ENCODE measurements at places on chromosomes 1 and 21.
A peak's percentile ranks its signal among the peaks of the same experiment; 100 is the strongest.

DNA sequence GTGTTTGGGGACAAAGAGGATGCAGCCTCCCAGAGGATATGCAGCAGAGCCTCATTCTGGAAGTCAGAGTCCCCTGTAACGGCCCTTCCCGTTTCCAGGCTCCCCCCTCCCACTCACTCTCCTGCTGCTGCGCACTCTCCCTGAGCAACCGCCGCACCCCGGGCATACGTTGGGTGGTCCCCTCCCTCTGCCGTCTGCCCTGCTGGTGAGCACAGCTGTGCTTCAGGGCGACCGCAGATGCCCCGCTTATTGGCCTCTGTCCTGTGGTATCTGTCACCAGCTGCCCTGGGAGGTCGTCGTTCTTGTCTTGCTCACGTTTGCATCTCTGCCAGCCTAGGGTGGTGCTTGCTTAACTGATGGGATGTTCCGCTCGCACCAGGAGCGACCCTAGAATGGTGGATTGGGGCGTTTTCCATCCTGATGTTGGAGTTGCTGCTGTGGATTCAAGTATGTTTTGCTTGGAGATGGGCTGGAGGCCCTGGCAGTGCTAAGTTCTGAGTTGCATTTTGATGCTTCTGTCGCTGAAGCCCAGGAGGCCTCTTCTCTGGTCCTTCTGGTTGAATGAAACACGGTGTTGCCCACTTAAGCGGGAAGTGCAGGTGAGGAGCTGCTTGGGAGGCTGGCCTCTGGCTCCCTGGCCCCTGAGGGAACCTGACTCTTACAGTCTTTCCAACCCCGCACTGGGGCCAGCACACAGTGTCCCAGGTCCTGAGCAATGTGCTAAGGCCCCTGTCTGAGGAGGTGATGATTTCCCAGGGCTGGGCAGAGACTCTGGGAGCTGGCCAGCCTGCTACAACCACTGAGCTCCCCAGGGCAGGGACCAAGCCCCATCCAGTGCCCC, 3.2 kb downstream of the TMEM201 start:
- no peak for DNase-seq

DNA sequence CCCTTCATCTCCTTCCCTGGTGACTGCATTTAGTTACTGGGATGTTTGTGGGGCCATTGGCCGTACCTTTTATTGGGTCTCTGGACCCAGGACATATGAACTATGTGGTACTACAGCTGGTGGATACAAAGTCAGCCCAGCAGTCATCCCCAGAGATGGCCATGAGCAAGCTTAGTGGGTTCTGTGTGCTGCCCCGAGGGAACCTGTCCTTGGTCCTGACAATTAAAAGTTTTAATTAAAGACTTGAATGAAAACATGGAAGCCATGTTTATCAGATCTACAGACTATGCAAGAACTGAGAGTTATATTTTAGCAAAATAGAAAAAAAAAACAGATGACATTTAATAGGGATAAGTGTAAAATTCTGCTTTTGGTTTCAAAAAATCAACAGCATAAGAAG, 2.8 kb upstream of the NES start:
- DNase-seq, result no peak

- no peak for DNase-seq
Observed at GRCh38 chr1:153393926-153394325, 3.1 kb upstream of the S100A8 start.

DNA sequence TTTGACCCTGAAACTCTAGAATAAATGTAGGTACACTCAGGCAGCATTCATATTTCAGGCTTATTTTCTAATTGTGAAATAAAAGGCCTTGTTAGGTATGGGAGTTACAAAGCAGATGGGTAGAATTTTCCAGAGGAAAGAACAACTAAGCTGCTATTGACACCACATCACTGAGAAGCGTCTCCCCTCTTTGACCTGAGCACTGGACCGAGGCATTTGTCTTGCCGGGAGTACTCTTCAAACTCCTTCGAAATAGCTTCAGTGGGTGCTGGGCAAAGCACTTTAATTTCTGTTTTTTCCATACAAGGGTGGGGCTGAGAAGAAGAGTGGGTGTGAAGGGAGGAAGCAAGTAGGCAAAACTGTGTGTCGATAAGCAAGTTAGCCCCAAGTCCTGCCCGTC, 36.4 kb downstream of the ABCA4 start:
- no peak for DNase-seq

- no peak for DNase-seq
Observed at GRCh38 chr1:192382758-192383157, 66.0 kb downstream of the RGS21 start.

GRCh38 chr1:236059011-236059410, 5.9 kb downstream of the NID1 start:
- no peak for DNase-seq

DNA sequence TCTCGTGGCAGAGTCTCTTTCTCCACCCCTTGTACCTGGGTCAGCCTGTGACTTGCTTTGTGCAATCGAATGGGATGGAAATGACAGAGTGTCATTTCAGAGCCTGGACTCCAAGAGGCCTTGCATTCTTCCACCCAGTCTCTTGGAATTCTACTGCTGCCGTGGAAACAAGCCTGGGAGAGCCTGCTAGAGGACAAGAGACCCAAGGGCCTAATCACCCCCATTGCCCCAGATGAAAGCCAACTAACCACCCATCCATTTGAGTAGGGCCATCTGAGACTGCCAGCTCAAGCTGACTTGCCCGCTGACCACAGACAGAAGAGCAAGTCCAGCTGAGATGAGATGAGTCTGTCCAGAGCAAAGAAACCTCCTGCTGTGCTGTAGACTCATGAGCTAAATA, 201.6 kb downstream of the PTPRU start:
- DNase-seq, result no peak

- DNase-seq, result no peak
Observed at GRCh38 chr1:82704966-82705365, 904.2 kb downstream of the ADGRL2 start.

DNA sequence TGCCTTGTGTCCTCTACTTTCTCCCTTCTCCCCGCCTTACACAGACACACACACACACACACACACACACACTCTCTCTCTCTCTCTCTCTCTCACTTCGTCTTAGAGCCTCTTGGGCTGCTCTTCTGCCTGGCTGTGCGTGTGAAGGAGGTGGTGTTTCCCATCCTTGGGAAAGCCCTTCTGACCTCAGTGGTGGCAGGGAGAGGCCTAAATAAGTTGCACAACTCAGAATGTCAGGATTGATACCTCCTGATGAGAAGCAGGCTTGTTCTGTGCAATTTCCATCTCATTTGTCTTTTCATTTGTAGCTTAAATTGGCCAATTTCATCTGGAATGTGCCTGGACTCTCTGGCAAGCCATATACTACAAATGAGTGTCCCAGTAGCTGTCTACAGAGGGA, 25.0 kb downstream of the LRRN2 start:
- no peak for DNase-seq

- no peak for DNase-seq
Observed at GRCh38 chr1:36941316-36941978, 92.9 kb downstream of the GRIK3 start.

DNA sequence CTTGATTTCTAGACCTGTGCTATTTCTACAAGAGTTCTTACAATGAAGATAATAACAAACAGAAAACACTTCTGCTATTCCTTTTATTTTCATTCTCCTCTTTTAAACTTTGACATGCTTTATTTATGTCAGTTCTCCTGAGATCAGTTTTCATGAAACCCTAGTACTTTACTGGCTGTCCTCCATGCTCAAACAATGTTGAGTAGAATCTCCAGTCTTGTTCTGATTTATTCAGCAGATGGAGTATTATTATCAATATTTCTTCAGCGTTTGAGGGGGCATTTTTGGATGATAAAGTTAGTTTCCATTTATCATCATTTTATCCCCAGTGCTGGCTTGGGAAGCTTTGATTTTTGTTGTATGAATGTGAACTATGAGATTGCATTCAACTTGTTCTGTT, 85.9 kb upstream of the WARS2 start:
- no peak for DNase-seq

DNA sequence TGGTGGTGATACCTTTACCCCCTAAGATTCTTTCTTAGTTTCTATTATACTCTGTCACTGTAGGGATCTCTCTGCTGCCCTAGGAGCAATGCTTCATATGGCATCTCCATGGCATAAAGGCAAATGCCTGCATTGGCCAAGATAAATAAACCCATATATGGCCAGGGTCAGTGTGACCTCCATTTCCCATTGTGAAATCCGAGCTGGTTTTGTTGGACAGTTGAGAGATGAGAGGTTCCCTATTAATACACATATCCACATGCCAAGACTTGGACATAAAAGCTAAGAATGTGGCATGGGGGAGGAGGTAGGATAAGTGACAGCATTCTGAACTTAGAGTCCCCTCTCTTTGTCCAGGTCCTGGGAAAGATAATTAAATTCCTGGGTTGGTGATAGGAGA, 1.4 kb downstream of the TPM3 start:
- no peak for DNase-seq

DNA sequence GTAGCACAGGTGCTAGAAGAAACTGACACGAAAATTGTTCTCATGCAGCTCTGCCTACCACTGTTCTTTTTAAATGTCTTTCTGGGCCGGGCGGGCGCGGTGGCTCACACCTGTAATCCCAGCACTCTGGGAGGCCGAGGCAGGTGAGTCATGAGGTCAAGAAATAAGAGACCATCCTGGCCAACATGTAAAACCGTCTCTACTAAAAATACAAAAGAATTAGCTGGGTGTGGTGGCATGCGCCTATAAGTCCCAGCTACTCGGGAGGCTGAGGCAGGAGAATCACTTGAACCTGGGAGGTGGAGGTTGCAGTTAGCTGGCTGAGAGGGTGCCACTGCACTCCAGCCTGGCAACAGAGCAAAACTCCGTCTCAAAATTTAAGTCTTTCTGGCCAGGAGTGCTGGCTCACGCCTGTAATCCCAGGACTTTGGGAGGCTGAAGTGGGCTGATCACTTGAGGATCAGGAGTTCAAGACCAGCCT, 947 bp upstream of the RIT1 start:
- DNase-seq, result no peak

DNA sequence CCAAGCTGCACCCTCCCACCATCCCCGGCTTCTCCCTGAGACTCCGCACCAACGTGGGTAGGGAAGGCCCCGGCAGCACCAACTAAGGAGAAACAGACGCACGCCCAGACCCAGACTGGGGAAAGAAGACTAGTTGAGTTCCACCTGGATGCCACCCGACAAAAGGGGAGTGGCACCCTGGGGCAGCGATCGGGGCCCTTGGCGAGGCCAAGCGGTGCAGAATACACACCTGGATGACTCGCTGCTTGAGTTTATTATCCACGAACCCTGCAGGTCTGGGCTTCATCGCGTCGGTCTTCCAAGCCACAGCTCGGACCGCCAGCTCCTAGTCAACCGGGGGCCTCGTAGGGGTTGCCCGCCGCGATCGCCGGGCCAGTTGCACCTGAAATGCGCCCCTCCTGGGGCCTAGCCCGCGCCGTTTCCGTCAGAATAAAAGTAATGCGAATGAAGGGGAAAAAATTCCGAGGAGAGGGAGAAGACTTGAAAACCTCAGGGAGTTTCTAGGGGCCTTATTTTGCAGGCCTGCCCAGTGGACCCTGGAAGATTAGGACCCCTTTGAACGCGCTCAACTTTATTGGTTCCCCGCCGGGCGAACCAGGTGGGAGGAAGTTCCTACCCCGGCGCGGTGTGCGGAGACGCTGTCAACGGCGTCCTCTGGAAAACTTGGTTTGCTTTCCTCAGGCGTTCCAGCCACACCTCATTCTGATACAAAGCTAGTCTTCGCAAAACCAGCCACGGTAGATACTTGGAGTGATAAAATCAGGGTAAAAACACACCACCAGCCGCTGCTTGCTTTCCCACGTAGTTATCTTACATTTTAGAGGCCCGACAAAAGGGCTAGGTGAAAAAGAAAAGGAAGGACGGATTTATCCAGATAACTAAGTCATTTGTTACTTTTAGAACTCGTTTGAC, at the start of gene NVL:
Gene NVL, minus strand, starts transcription at position 331 of the 912 bp plus-strand sequence. Its CDS starts 45 bp downstream, at position 286.
- DNase-seq, result peak; percentile 72

GRCh38 chr1:44688760-44689446, 14.4 kb downstream of the ARMH1 start:
- no peak for DNase-seq

- DNase-seq, result no peak
Observed at GRCh38 chr1:93700532-93701469, 19.2 kb upstream of the BCAR3 start.

DNA sequence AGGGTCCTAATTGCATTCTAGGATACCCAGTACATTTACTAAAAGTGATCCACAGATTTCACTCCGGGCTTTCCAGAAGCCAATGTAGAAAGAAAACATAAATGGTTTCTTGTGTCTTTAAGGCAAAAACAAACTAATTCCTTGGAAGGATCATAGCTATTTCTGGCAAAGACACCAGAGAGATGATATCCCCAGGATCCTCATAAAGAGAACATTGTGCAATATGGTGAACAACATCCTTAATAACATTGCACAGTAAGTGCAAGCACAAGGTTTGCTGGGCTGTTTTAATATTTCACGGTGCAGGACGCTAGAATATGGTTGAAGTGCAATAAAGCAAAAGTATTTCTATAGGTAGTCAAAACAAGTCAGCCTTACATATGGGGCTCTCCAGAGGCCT, 83.0 kb downstream of the NTPCR start:
- DNase-seq, result no peak

DNA sequence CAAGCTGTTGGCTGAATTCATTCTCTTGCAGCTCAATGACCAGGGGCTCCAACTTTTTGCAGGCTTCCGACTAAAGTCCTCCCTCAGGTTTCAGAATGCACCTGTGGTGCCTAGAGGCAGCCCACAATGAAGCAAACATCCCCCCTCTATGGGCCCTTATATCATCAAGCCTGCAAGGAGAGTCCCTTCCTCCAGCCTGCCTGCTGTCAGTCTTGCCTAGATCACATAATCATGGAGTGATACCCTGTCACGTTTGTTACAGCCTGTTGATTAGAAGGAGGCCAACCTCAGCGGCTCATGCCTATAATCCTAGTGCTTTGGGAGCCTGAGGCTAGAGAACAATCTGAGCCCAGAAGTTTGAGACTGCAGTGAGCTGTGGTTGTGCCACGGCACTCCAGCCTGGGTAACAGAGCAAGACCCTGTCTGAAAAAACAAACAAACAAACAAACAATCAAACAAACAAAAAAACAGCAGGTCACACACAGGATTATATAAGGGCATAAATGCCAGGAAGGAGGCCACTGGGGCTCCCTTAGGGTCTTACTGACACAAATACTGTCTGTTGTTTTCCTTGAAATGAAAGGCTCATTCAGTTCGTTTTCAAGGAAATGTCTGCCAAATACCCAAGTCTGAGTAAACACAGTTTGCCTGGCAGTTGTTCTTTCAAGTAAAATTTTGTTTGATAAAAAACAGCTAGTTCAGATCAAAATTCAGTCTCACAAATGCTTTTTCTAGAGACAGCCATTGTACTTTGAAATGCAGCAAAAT, 4.7 kb upstream of the SPRR3 start:
- no peak for DNase-seq

- DNase-seq, result no peak
Observed at GRCh38 chr1:30048905-30049304, 674.5 kb downstream of the MATN1 start.

- DNase-seq, result no peak
Observed at GRCh38 chr1:158998781-158999161, 10.9 kb upstream of the IFI16 start.

GRCh38 chr1:4108758-4109627, 208.9 kb upstream of the C1orf174 start:
- no peak for DNase-seq

GRCh38 chr1:108592030-108592759, 32.3 kb downstream of the EEIG2 start:
- DNase-seq, result no peak

Data from stimulated activated CD8-positive, alpha-beta memory T cell treated with anti-CD3 and anti-CD28 coated beads, Interleukin-15, amount 100 ng/mL, for 48 hours (primary cell).